Karpas-422 (cell line): ENCODE measurements at places on chromosomes 5 and 9. TPM values are rescaled to one million over a fixed set of nuclear protein-coding genes. Genes with fewer than 3 reads are reported as not detected.

- no peak for DNase-seq
Measured at GRCh38 chr9:89596937-89597555, 7.8 kb upstream of the GADD45G start.

DNA sequence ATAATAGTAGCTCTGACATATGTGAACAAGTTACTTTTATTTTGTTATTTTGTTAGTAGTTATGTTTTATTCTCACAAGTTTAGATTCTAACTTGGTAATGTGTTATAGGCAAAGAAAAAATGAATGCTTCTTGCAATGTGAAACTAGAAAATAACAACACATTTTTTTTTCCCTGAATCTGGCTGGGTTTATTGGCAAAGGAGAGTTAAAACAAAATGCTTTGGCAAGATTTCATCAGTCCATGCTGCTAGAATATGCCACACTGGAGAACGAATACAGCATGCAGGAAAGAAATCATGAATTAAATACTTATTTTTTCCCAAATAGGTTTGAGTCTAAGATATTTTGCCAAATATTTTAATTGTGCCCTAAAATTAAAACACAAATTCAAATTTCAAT is 1048.1 kb upstream of the ACO1 start:
- DNase-seq, result no peak

DNA sequence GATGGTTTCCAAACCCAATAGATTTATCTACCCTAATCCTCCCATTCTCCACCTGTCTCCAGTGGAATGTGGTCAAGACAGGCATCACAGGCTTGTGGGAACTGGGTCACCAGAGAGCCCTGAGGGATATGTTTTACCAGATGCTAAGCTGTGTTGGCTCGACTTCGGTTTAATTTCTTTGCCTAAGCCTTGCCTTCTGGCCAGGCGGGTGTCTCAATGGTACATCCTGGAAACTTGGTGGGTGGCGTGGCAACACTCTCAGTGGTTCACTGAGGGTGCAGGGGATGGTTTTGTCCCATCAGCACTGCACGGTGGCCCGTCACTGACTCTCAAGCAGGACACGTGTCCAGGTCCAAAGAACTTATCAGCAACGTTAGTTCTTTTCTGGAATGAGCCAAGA is 192.2 kb downstream of the TENT4A start:
- DNase-seq, result no peak

Gene MYOT
- total RNA-seq, result not detected in 2 replicates

GRCh38 chr5:135170500-135170899 is 136.5 kb upstream of the PITX1 start:
- DNase-seq, result no peak

GRCh38 chr5:124951661-124952060 is 205.2 kb upstream of the ZNF608 start:
- peak; percentile 44 for DNase-seq

Gene ADGRD2
- not detected in 2 replicates for total RNA-seq

DNA sequence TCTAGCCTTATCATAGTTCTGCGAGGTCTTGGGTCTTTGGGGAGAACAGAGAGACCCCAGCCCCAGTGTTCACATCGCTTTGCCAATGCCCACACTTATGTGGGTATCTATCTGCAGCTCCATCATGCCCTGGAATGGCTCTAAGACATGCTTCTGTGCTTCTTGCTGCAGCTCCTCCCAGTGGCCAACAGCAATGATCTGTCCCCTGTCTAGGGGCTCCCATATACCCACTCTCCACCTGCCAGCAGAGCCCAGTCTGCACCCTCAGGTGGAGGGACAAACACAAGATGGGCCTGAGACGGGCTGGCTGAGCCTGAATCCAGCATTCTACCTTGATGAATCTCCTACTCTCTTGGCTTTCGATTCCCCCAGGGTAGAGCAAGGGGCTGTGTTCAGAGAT is 14.6 kb upstream of the DAP start:
- peak; percentile 70 for DNase-seq
